ENCODE measurements at places on chromosomes 6 and 20.

- DNase-seq = no peak
Observed at GRCh38 chr6:137878486-137879285, 11.6 kb downstream of the TNFAIP3 start.

DNA sequence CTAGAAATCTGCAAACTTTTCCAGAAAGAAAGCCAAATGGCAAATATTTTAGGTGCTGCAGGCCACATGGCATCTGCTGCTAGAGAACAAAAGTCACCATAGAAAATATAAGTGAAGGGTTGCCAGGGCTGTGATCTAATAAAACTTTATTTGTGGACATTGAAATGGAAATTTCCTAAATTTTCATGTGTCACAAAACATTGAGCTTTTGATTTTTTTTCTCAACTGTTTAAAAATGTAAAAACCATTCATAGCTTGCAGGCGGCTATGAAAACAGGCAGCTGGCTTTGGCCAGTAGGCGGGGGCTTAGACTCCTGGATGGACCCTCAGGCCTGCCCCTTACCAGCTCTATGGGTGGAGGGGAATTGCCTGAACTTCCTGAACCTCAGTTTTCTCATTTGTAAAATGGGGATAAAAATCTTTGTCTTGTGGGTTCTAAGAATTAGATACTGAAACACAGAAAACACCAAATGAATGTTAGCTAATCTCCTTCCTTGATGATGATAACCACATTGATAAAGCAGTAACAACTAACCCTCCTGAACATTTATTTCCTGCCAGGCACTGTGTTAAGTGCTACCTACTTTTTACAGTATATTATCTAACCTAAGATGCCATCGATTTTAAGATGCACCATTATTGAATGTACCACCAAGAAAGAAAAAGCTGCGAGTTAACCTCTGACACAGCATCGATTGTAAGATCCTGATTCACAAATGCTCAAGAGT, 85.5 kb downstream of the SLC22A23 start:
- no peak for DNase-seq

- no peak for DNase-seq
Observed at GRCh38 chr6:39313526-39314272, 520 bp downstream of the KCNK17 start.

GRCh38 chr6:38364127-38364526, 275.6 kb downstream of the BTBD9 start:
- DNase-seq = no peak

- DNase-seq = no peak
Observed at GRCh38 chr6:7171733-7172132, 64.0 kb downstream of the RREB1 start.
